Large intestine (tissue), 12 donors: ENCODE measurements at places on chromosomes 11 and 22.

GRCh38 chr22:50162391-50162956, 8.1 kb upstream of the PANX2 start:
- DNase-seq: no peak

DNA sequence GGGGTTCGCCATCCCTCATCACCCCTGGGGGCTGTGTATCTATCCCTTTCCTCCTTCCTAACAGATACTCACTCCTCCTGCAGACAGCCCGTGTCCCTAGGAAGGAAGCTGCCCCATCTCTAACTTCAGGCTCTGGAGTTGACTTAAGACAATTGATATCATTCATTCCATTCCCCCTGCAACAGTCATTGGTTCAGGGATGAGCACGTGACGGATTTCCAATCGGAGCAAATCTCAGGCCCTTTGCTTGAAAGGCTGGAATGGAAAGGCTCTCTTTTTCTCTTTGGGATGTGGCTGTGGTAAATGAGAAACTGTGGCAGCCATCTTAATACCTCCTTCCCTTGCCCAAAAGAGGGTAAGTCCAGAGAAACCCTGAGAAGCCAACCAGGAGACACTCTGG, 5.0 kb upstream of the SCUBE2 start:
- DNase-seq: no peak

DNA sequence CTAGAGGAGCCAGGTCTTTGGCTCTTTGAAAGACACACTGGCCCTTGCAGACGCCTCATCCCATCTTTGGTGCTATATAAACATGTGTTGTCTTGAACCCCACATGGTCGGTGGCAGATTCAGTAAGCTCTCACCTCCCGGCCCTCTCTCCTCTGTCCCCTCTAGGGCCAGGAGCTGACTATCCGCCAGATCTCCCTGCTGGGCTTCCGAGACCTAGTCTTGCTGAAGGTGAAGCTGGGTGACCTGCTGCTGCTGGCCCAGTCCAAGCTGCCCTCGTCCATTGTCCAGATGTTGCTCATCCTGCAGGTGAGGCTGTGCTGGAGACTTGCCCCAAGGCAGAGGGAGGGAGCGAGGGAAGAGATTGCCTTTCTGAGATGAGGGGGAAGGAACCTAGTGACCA, 63.9 kb downstream of the TRAF6 start:
- DNase-seq: no peak

- DNase-seq: no peak
Observed at GRCh38 chr22:47327241-47327640, 564.8 kb downstream of the TBC1D22A start.

DNA sequence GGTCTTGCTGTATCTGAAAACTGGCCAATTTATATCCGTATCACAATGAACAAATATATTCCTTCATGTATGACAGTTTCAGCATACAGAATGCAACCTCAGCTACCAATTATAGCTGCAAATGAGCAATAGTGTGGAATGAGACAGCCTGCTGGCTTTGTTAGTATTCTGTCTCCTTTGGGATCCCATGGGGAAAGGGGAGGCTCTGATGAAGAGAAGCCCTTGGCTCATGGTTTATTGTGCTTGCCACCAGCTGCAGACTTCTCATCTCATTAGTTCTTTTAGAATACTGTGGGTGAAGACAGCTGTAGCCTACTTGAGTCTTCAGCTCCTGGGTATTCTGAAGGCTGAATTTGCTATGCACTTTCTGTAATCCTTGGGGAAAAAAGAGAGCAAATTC, 42.4 kb downstream of the PITPNB start:
- no peak for DNase-seq

- DNase-seq: no peak
Observed at GRCh38 chr11:123798513-123799252, 7.5 kb downstream of the OR6M1 start.

DNA sequence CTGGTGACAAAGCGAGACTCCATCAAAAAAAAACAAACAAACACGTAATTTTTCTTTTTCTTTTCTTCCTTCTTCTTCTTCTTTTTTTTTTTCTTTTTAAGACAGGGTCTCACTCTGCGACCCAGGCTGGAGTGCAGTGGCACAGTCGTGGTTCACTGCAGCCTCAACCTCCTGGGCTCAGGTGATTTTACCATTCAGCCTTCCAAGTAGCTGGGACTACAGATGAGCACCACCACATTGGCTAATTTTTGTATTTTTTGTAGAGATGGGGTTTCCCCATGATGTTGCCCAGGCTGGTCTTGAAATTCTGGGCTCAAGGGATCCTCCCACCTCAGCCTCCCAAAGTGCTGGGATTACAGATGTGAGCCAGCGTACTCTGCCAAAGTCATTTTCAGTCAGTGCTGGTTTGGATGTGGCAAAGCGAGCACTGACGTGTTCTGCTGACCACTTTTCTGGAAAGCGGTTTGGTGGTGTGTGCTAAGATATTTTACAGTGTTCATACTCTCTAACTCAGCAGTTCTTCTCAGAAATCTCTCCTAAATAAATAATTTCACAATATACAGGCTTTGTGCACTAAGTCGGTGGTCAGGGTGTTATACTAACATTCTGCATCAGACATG, 10.7 kb downstream of the FAM118A start:
- DNase-seq: no peak

- DNase-seq: no peak
Observed at GRCh38 chr11:118016104-118016503, 29.9 kb downstream of the IL10RA start.

DNA sequence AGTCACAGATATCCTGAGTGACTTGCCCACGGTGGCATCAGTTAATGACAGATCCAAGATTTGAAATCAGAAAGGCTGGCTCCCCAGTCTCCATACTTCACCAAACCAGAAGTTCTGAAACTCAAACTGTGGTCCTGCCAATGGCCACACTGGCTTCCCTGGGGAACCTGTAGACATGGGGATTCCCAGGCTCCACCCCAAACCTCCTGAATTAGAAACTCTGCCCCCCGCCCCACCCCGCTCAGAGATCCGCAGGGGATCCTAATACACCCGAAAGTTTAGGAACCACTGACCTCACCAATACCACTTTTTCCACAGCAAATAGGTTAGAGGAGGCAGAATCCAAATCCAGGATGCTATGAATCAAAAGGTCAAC, 15.3 kb downstream of the RTN4RL2 start:
- no peak for DNase-seq

- DNase-seq: no peak
Observed at GRCh38 chr11:214083-214482, 6.6 kb downstream of the RIC8A start.

DNA sequence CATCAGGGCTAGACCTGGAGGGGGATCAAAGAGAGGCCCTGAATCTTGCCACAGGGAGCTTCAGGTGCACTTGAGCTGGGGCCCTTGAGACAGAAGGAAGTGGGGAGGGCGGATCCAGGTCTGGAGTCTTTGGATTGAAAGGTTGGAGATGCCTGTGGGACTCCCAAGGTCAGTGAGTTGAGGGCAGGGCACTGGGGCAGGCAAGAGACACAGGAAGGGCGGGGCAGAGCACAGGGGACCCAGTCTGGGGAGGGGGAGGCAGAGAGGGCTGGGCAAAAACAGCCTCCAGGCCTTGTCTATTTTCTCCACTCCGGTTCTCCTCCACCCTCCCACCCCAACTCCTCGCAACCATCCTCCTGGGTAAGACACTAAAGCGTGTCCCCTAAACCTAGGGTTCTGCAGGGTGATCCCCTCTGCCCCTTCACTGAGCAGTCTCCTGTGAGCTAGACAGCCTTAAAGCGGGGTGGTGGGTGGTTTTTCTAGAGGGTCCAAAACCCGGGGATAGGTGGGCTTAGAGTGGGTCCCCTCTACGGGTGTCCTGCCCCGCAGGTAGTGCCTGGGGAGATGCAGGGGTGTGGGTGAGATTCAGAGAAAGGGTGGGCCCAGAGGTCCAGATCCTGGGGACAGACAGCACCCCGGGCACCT, 38.6 kb upstream of the CELSR1 start:
- DNase-seq: peak; percentile 79

- peak; percentile 46 for DNase-seq
Observed at GRCh38 chr11:26297189-26297975, 34.5 kb upstream of the ANO3 start.

GRCh38 chr11:130160498-130161155, 1.0 kb downstream of the ST14 start:
- DNase-seq: peak; percentile 52

GRCh38 chr11:11078344-11079086, 220.7 kb upstream of the ZBED5 start:
- DNase-seq: no peak

DNA sequence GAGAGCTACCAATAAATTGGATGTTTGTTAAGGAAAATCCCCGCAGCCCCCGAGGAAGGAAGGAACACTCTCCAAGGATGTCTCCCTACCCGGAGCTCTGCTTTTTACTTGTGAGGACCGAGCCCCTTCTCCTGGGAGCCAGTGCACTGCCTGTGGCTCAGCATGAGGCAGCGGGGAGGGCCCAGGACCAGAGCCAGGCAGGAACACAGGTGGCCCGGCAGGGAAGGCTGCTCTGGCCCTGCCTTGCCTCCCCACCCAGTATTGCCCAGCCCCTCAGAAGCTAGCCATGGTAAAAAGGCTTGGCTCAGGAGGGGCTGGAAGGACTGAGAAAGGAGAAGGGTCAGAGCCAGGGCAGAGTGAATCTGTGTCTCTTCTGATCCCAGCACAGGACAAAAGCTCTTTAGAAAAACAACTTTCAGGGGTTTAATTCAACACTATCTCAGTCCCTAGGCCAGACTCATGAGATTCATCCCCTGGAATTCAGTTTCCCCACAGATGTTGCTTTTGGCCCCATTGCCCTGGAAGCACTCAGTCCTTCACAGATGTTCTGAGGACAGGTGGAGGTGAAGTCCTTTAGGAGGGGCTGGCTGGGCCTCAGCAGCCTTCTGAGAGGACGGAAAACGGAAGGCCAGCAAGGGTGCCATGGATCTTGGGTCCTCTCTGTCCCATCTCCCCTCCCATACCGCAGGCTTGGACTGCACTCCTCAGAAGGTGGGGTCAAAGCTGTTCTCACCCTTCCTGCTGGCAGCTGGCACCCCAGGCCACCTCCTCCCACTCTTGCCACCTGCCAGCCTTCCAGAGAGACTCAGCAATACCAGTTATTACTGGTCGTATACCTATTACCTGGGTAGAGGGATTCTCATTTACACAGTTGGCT, 318.9 kb downstream of the NTM start:
- DNase-seq: no peak

DNA sequence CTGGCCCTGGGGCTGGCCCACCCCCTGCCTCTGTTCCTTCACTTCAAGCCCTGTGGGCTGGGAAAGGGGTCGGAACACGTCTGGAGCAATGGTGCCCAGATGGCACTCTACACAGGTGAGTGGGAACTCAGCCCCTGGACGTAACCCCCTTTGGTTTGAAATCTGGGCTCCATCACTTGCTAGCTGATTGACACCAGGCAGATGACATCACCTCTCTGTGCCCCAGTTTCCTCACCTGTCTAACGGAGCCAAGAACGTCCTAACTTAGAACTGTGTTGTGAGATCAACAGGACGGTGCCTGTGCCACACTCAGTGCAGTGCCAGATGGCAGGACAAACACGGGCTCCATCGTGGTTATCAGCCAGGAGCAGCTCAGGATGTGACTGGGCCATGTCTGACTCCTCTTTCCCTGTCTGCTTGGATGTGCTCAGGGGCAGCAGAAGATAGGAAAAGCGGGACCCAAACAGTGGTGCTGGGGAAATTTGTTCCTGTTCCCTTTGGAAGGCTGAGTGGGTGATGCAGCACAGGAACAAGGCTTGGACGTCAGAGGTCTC, 24.4 kb downstream of the NPTXR start:
- no peak for DNase-seq

GRCh38 chr11:84558085-84558905, 1068.8 kb downstream of the DLG2 start:
- DNase-seq: peak; percentile 32

- DNase-seq: no peak
Observed at GRCh38 chr22:30183271-30183670, 63.3 kb downstream of the LIF start.

DNA sequence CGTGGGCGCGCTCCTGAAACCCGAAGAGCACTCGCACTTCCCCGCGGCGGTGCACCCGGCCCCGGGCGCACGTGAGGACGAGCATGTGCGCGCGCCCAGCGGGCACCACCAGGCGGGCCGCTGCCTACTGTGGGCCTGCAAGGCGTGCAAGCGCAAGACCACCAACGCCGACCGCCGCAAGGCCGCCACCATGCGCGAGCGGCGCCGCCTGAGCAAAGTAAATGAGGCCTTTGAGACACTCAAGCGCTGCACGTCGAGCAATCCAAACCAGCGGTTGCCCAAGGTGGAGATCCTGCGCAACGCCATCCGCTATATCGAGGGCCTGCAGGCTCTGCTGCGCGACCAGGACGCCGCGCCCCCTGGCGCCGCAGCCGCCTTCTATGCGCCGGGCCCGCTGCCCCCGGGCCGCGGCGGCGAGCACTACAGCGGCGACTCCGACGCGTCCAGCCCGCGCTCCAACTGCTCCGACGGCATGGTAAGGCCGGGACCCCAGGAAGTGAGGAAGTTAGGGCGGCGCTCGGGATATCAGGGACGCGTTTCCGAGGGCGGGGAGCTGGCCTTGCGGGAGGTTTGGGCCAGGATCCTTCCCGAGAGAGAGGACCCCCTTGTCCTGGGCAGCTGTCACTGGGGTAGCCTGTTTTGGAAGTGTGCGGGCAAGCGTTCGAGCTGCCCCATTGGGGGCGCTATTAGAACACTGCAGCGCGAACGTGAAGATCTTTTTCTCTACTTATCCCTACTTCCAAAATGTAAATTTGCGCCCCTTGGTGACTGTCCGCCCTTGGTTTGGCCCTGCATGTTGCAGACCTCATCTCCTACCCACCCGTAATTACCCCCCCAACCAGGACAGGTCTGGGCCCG, 796 bp downstream of the MYOD1 start:
- peak; percentile 20 for DNase-seq

DNA sequence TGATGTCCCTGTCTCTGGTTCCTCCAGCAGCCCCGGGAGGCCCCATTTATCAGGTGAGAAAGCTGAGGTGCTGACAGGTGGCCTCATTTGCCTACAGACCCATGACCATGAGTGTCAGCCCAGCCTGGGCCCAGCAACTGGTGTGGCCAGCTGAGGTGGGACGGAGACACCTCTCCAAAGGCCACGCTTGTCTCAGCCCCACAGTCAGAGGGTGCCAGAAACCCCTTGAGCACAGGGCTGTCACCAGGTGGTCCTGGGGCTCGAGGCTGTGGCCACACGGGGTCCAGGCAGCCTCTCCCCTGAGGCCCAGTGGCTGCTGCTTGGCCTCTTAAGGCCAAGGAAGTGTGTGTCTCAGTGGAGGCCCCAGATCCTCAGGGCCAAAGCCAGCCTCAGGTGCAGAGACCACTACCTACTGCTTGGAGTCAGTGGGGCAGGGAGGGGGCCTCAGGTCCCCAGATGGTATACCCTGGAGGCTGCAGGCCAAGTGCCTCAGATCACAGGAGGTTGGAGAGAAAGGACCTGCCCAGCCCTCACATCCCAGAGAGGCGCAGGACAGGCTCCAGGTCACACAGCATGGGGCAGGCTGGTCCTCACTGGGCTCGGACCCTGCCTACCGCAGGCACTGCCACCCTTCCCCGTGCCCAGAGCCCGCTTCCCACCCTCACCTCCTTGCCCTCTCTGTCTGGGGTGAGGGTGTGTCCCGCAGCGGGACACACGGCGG, 11.4 kb downstream of the RAB3IL1 start:
- DNase-seq: no peak
